D341Med (cell line): ENCODE measurements at places on chromosomes 7 and 10.

DNA sequence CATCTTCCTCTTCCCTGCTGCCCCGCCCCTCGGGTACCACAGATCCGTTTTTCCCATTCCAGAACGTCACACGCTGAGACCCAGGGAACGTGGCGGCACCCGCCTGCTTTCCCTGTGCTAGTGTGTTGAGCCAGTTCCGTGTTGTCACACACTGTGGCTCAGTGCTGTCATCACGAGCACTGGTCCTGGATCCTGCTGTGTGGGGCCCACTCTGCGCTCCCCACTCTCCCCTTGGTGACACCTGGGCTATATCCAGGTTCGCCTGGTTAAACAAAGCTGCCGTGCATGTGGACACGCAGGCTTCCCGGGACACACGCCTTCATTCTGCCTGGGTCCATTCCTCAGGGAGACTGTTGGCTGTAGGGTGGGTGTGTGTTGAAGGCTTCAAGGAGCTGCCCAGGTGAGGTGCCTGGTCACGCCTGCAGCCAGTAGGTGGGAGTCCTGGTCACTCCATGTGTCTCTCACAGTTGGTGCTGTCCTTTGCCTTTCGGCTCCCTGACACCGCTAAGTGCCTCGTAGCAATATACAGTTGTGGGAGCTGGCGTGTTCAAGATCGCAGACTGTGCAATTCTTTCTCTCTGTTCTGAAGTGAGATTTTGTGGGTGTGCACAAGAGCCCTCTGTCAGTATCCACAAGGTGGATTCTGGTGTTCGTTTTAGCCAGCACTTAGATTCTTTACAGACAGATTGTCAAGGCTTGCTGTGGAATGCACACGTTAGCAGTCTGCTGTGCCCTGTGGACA is 88.6 kb downstream of the INPP5A start:
- no peak for DNase-seq

GRCh38 chr10:95392681-95393164 is 101.9 kb upstream of the PDLIM1 start:
- DNase-seq, result no peak

- DNase-seq, result no peak
These were observed 7.5 kb upstream of the LRRN3 start for GRCh38 chr7:111083413-111083812.

- DNase-seq, result no peak
These were observed 24.4 kb upstream of the CTAGE4 start for GRCh38 chr7:144158861-144159260.

DNA sequence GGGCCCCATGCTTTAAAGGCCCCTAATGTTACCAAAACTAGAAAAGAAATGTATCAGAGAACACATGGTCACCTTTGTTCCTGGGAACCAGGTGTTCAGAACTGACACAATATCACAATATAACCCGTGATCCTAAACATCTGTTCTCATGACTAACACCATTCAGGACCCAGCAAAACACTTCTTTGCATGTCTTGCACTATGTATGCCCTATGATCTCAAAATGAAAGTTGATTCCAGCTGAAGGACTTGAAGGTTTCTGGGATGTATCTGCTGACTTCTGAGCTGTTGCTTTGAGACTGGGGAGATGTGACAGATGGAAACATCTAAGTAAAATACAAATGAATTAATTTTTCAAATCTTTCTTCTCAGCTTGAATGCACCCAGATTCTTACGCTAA is 37.5 kb upstream of the PIK3CG start:
- no peak for DNase-seq

DNA sequence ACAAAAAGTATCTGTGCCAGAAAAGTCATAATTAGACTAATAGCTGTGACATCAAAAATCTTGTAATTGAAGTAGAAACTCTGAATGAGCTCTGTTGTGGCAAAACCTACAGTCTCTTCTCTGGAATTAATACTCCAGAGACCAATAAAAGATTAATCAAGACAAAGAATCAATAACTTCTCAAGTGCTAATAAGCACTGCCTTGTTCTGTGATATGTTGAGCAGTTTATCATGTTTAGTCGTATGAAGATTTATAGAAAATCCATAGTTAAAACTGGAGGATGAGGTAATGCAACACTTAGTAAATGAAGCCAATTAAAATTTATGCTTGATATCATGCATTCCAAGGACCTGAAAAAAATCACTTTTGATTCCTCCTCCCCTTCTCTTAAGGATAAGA is 72.3 kb upstream of the RNF32 start:
- DNase-seq, result no peak

GRCh38 chr10:124739119-124739921 is 4.9 kb downstream of the FAM53B start:
- no peak for DNase-seq

DNA sequence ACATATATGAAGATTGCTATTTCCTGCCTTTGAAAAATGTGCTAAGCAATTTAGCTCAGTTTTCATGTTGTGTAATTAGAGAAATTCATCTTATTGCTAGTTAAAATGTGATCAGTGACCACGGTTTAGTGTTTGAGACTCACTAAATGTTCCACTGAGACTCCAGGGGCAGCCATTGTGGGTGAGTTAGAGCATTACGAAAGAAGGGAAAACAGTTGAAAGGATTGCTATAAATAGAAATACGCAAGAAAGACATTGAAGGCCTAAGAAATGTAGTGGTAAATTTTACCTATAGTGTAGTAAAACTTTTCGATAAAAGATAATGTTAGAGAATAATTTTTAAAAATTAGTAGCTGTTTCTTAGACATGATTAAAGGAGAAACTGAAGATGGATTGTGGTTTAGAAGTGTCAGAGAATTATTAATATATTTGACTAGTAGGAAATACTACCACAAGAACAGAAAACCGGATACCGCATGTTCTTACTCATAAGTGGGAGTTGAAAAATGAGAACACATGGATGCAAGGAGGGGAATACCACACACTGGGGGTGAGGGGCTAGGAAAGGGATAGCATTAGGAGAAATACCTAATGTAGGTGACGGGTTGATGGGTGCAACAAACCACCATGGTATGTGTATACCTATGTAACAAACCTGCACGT is 394.5 kb downstream of the SEMA3D start:
- DNase-seq, result no peak

DNA sequence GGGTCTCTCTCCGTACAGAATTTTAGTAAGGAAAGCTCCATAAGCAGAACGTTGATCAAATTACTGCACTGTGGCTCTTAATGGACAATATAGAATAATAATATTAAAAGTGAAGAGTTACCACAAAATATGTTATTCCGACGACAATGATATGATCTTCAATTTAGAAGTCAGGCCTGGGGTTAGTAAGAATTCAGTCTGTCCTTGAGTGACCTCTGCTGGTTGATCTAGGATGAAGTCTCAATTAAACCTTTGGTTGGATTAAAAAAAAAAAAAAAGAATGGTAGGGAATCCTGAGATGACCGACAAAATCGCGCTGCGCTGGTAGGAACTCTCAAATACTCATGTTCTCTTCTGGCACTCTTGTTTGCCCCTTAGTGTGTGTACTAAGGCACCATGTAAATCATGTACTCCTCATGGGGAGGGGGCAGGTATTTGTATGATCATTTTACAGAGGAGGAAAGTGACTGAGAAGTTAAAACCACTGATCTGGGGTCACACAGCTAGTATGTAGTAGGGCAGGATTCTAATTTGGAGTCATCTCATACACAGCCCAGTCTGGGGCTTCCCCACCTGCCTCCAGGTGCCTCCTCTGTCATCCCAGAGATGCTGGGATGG is 161.3 kb upstream of the NPVF start:
- DNase-seq, result peak; percentile 41

GRCh38 chr10:70493660-70494234 is 15.2 kb downstream of the PALD1 start:
- DNase-seq, result no peak

DNA sequence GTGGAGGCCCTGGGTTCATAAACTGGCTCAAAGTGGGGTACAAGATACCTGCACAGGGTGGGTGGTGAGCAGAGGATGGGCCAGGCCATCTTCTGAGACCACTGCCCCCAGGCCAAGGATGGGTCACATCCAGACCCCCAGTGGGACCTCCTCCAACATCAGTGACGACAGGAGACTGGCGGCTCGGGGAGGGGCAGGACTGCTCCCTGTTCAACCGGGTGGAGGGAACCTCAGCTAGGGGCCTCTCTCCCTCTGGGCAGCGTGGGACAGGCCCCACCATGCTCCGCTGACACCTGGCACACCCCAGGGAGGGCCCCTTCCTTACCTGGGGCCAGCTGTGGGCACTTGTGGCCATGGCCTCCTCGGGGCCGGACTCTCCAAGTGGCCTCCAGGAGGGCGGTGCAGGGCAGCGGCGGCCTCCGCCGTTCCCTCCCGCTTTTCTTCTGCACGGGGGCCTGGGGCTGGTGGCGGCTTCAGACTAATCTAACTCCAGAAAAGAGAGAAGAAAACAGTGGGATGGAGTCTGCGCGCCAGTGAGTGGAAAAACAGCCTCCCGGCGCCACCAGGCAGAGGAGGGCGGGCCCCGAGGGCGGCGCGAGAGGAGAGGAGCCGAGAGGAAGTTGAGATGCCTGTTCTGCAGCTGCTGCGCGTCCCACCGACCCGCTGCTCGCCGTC is at the start of gene CALHM2:
Gene CALHM2, minus strand, starts transcription at position 540 of the 675 bp plus-strand sequence. CDS start 2,429 bp downstream, outside the sequence.
- DNase-seq, result peak; percentile 49

DNA sequence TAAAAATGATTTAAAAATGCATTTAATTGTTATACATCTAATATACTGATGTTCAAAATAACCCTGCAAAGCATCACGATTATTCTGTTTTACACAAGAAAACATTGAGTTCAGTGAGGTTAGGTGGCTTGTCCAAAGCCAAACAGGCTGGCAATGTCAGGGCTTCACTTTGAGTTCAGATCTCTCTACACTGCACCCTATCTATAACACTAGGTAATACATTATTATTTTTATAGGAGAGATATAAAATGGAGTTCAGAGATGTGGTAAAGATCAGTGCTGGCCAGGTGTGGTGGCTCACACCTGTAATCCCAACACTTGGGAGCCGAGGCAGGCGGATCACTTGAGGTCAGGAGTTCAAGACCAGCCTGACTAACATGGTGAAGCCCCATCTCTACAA is 165.9 kb upstream of the MYO3A start:
- no peak for DNase-seq

DNA sequence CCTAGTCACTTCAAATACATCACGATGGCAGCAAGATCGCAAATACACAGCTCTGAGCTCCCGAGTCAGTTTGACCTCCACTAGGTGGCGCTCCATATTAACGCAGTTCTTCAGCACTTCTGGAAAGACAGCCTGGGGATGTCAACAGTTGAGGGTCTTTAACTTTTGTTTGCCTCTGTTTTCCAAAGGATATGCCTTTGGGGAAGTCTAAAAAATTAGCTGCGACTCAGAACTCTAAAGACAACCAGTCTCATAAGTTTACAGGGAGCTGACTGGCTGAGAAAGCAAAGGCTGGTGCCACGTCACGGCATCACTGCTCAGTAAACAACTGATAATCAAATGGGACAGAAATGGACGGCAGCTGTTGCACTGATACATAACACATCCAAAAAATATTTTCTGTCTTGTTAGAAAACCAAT is 458.8 kb downstream of the SORCS1 start:
- peak; percentile 40 for DNase-seq

DNA sequence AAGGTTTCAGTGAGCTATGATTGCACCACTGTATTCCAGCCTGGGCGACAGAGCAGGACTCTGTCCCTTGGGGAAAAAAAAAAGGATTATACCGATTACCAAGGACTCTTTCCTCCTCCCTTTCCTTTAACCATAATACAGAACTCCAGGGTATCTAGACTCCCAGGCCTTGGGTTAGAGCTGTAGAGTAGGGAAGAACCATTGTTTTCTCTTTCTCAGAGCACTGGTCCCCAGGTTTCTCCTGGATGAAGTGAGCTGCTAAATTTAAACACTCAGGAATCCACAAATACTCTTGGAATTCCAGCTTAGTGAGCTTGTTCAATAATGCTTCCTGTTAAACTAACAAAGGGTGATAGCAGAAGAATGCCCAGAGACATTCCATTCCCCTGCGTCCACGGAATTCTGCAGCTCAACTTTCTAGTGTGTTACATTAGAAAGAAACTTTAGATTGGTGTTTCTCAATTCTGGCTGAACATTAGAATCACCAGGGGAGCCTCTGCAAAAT is 14.6 kb upstream of the RPEL1 start:
- no peak for DNase-seq

- no peak for DNase-seq
These were observed 6.0 kb upstream of the ZDHHC4 start for GRCh38 chr7:6571160-6571779.

GRCh38 chr10:5413012-5413938 is 918 bp downstream of the NET1 start:
- DNase-seq, result peak; percentile 62

- no peak for DNase-seq
These were observed 3.3 kb downstream of the XPNPEP1 start for GRCh38 chr10:109920016-109920415.
